ENCODE measurements at places on chromosomes 2 and 18.

DNA sequence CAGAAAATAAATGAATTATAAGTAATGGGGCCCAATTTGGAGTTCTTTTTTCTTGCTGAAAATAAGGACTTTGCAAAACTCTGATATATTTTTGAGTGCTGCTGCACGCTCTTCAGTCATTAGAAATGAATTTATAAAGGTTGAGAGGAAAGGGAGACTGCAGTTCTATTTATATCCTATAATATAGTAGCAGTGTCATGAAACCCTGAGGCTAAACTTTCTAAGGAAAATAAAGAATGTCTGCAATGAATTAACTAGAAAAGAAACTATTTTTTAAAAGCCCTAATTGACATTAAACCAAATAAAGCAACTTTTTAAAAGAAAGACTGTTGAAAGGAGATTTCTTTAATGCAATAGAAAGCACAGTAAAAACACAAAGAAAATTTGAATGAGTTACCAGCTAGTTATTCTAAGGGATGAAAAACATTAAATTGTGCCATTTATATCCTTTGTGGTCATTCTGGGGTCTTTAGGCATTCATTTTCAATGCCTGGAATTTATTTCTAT, 1072.8 kb upstream of the TMEFF2 start:
- no peak for DNase-seq

DNA sequence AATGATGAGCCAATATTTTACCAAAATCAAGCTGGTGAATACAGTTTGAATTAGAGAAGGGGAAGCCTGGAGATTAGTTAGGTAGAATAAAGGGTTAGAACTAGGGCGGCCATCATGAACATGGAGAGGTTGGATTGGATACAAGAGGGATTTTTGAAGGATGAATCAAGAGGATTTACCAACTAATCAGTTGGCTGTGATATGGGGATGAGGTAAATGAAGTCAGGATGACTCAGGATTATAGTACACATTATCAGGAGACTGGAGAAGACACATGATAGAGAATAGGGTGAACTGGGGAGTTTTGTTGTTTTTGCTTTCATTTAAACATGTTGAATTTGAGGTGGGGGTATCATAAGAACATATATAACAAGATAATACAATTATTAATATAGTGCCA, 73.8 kb upstream of the PROKR1 start:
- DNase-seq = no peak

GRCh38 chr2:20524412-20525040, 77.7 kb downstream of the RHOB start:
- DNase-seq = no peak

DNA sequence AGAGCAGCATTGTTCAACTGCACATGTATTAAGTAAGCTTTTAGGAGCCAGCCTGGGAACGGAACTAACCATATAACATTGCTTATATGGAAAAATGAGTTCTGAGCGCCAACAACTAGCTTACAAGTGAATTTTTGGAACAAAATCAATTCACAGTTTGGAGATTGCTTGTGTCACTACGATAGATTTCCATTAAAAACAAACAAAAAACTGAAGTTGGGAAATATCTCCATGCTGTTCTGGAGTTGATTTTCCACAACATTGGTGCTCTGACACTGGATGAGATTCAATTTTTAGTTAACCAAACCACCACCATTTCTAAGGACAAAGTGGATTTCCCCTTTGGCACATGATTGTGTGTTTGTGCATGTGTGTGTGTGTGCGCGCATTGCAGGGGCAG, 56.9 kb upstream of the ZNF397 start:
- DNase-seq = no peak

- DNase-seq = no peak
Measured at GRCh38 chr2:159188449-159188848, 98.1 kb downstream of the WDSUB1 start.

DNA sequence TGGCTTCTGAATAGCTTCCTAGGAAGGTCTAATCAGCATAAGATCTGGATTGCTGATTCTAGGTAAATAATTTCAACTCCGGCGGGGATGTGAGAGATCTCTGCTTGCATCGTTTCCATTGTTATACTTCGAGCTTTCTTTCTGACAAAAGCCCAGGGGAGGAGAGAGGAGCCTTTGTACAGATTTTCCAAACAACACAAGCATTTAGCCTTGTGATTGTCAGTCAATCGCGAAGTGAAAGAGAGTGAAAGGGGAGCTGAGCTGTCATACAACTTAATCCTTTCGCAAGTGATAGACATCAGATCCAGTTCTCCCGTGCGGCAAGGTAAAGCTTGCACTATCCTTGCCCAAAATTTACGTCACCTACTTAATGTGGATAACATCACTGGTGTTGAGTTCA, 26.2 kb downstream of the RALB start:
- DNase-seq = no peak

DNA sequence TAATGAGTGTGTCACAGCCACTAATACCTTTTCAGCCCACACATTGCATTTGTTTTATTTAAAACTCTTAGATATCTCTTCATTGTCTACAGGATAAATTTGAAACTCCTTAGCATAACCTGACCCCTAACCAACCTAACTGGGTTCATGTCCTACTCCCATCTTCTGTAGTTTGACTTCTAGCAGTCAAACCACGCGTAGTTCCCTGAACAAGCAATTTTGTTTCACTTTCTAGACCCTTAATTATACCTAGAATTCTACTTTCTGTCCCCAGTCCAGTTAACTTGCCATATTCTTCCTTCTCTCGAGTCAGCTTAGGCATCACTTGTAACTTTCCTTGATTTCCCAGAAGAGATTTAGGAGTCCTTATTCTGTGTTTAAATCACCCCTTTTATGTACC, 55.1 kb downstream of the RBBP8 start:
- no peak for DNase-seq

DNA sequence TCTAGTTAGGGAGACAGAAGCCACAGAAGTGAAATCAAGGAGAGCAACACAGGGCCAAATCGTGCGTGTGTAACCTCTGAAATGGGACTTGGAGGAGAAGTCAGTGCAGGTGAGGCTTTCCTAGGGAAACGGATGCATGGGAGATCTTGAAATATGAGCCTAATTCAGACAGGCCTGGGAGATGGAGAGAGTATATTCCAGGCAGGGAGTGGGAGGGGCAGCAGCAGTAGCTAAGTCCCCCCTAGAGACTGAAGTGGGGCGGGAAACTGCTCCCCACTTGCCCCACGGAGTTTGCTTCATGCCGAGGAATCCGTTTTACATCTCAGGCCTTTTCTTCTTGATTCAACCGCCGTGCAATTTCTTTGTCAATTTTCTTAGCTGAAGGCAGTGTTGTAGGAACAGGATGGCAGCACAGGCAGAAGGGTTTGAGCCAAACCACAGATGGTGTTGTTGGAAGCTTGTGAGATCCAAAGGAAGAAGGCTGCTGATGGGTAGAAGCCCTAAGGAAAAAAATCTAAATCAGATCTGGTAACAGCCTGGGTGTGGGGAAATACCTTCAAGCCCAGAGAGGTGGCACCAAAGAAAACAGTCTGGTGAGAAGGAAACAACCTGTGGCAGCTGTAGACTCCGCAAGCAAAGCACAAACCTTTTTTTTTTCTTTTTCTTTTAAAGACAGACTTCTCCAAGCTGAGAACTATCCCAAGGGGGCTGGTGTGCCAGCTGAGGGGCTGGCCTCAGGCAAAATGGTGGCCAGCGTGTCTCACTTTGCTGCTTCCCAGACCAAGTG, 40.2 kb downstream of the EPAS1 start:
- no peak for DNase-seq

- DNase-seq = no peak
Measured at GRCh38 chr18:36031407-36031806, 36.0 kb downstream of the RPRD1A start.

DNA sequence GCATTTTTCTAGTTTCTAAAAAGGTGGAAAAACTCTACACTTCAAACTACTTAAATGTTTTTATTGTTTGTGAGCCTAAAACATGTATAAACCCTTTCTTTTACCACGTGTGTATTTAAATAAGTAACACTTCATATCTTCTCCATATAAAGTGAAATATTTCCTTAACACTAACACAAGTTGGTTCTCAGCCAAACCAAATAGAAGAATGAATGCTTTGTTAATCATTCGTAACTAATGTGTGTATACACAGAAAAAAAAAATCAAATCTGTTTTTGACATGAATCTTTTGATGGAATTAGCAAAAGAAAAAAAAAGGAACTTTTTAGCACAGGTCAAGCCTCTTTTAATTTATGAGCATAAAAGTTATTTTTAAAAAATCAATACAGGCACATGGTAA, 89.3 kb downstream of the EHBP1 start:
- no peak for DNase-seq

DNA sequence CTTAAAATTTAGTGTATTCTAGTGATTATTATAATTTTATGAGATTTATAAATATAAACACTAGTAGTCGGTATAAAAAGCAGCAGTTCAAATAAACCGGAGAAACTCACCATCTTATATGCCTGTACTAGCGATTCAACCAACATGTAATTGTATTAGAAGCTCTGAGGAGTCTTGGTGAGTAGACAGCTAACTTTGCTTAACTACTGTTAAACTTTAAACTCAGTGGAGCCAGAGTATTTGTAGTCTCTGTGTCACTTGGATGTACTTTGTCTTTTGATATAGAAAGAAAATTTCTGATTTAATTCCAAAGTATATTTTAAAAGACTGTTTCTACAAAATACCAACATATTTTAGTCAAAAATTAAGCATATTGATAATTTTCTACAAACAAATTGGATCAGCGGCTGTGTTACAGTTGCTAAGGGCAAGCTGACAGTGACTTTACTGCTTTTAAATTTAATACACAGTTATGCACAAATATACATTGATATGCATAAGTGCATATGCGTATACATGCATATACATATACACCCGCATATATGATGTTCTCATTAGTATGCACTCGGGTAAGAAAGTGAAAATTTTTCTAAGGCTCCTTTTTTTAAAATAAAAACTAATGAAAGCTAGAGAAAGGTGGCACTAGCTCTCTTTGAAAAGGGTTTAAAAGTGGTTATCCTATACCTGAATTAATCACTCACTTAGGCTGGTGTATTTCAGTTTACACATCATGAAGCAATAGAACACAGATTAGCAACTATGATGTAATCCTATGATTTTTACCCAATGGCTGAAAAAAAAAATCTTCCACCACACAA, 374.5 kb downstream of the NCKAP5 start:
- no peak for DNase-seq

GRCh38 chr2:235021752-235022151, 69.9 kb downstream of the SH3BP4 start:
- no peak for DNase-seq

DNA sequence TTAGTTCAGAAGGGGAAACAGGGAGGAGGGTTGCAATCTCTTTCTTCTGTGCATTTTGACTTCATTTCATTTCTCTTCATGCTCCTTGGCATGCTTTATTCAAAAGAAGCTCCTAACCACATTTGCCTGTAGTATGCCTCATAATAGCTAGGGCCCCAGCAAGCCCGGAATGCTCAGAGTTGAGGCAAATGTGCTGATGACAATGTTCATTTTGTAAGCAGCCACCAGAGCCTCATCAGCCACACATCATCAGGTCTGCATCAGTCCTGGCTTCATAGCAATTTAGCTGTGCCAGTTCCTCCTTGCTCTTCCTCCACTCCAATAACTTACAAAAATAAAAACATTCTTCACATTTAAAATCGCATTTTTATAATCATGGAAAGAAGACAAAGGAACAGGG, 65.4 kb upstream of the MMADHC start:
- DNase-seq = no peak

- DNase-seq = no peak
Measured at GRCh38 chr2:226660526-226660925, 139.1 kb downstream of the IRS1 start.

DNA sequence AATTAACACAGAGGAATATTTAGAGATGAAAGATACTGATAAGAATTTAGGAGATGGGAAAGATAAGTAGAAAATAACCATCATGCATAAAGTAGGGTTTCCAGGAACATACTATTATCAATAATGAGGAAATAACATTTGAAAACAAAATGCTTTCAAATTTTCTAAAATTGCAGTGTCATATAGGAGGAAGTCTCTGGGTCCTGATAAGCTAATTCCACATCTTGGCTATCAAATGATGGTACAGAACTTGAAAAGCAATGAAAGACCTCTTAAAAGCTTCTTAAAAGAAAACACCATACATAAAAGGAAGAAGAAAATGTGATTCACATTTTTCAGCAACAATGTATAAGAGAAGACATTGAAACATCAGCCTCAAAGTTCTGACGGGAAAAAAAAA, 1024.8 kb downstream of the TSN start:
- DNase-seq = no peak

- no peak for DNase-seq
Measured at GRCh38 chr2:191030521-191031154, 16.7 kb upstream of the STAT1 start.

GRCh38 chr2:168992026-168992425, 39.1 kb downstream of the ABCB11 start:
- DNase-seq = no peak
